Cardiac fibroblast (primary cell): ENCODE measurements at places on chromosomes 11 and 22.

GRCh38 chr11:130323452-130324450 is 9.0 kb upstream of the ZBTB44 start:
- no peak for DNase-seq

DNA sequence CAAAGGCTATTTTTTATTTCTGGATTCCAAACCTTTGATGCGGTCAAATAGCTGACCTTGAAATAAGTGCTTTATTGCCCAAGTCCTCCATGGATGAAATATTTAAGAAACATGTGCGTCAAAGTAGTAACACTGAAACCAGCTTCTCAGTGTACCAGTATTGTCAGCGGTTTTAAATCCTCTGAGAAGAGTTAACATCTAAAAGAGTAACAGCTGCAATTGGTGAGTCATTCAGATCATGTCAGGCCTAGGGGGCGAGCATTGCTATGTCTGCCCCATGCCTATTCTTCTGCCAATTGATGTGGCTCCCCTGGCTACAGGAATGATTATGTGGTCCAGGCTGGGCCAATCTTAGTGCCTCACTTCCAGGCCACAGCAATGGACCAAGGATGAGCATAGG is 263.3 kb upstream of the SORL1-AS1 start:
- DNase-seq: peak; percentile 24

- peak; percentile 51 for DNase-seq
Measured at GRCh38 chr11:110850846-110851245, 138.6 kb upstream of the ARHGAP20 start.

DNA sequence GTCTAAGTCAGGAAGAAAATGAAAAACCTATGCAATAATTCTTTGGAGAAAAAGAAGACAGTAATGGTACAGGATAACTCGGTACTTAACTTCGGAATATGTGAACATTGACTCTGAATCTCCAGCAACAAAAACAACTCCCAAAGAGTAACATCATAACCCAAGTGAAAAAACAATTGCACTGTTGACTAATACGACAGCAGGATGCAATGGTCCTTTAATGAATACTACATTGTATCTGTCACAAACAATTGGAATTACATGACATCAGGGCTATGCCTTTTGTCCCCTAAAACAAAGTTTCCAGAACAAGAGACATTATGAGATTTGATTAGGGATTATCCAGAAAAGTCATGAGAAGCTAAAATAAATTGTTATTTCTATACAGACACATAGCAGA is 1065.9 kb downstream of the LRRC4C start:
- no peak for DNase-seq

DNA sequence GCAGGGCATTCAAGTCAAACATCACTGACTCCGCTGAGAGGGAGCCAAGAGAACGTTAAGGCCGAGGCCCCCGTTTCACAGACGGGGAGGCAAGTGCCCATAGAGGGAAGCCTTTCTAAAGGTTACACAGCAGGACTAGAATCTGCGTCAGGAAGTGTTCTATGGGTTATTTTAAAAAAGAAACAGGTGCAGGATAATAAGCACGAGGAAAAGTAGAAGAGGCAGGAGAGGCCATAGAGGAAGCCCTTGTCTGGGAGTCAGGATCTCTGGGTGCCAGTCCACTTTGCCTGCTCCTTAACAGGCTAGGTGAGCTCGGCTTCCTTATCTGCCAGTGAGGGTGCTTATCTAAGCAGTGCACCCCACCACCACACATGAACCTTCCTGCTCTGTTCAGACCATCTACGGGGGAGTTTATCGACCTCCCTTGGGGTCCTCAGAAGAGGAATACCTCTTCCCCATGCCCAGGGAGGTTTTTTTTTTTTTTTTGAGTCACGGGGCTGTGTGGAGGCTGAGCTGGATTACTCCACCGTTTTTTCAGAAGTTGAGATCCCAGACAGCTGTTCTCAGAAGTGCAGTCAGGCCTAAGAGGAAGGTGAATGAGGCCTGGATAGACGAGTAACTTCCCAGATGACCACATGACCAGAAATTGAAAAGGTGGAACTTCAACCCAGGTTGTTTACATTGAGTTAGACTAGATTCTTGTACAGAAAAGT is 1.2 kb upstream of the FCHSD2 start:
- DNase-seq: peak; percentile 19

- no peak for DNase-seq
Measured at GRCh38 chr11:45947885-45948284, 25.4 kb downstream of the LARGE2 start.

- no peak for DNase-seq
Measured at GRCh38 chr11:113161711-113162591, 152.4 kb upstream of the TTC12 start.

DNA sequence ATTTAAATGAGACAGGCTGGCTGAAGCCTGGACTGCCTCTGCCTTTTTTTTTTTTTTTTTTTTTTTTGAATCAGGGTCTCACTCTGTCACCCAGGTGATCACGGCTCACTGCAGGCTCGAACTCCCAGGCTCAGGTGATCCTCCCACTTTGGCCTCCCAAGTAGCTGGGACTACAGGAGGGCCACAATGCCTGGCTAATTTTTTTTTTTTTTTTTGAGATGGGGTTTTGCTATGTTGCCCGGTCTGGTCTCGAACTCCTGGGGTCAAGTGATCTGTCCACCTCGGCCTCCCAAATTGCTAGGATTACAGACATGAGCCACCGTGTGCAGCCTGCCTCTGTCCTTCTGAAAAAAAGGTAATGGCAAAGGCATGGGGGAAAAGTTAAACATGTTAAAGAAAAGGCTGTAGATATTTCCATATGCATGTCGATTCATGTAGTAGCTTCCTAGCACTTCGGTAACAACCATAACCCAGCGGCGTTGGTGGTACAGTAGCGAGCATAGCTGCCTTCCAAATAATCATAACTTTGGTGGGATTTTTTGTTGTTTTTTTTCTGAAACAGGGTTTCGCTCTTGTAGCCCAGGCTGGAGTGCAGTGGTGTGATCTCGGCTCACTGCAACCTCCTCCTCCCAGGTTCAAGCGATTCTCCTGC is 48.8 kb downstream of the MCHR1 start:
- no peak for DNase-seq

GRCh38 chr11:121657146-121657545 is 204.4 kb upstream of the SORL1-AS1 start:
- DNase-seq: no peak

- DNase-seq: peak; percentile 78
Measured at GRCh38 chr11:62105667-62106191, 18.1 kb upstream of the INCENP start.

- DNase-seq: no peak
Measured at GRCh38 chr11:96329419-96329818, 13.6 kb downstream of the MAML2 start.
